ENCODE measurements at places on chromosomes 2 and 18.

DNA sequence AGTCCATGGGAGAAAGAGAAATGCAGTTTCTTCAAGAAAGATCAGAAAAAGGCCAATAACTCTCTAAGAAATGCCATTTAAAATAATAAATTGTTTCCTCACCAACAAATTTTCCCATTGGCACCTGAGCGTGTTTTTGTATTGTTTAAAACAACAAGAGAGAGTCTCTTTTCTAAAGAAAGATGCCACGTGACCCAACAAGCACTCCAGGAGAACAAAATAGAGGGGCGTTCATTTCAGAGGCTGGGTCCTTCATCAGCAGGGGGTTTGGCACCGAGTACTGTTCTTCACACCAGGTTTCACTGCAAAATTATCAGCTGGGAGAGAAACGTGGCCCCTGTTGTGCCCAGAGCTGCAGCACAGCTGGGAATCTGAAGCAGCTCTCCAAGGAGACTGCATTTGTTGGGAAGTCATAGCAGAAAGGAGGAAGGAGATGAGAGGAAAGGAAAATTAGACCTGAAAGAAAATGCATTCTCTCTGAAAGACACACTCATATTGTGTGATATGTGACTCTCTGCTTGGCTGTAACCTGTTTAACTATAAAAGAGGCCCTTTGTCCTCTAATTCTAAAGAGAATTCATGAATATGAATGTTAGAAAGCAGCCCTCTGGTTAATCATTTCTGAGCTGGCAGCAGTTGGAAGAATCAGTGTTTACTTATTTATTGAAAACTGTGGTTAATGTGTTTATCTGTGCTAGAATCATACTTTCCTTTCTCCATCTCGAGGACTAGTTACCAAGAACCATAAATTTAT lies 205.3 kb upstream of the CDH20 start:
- no peak for DNase-seq

- no peak for DNase-seq
Observed at GRCh38 chr2:132790207-132790785, 120.3 kb upstream of the LYPD1 start.

DNA sequence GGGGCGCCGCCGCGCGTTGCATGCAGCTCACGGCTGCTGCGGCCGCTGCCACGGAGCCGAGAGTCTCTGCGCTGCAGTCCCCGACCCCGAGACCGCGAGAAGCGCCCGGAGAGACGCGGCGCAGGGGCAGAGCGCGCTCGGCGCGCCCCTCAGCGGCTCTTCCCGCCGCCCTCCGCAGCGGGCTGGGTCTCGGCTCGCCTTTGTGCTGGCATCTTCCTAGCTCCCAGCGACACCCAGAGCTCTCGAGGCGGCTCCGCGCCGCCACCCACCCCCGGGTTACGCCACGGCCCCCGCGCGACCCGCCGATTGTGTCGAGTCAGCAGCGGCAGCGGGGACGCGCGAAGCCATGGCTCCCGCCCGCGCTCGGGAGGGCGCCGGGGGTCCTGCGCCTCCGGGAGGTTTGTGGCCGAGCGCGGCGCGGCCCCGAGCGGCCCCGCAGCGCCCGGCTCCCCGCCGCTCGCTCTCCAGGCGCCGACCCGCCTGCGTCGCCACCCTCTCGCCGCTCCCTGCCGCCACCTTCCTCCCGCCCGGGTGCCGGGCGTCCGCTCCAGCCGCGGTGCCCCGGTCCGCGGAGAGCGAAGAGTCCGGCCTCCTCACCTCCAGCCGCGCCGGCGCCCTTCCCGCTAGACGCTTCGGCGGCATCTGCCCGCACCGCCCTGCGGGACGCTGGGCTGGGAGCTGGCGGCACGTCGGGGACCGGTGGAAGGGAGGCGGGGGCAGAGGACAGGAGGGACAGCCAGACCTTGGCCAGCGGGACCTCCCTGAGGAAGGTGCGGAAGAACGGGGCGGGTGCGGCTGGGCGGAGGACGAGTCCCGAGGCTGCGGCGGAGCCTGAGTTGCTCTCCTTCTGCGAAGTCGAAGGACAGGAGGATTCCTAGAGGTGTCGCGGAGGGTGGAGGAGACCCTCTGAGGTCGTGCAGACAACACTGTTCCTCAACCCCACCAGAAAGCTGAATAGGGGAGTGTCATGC lies 46.3 kb upstream of the CCDC150 start:
- DNase-seq: no peak

- no peak for DNase-seq
Observed at GRCh38 chr2:65278531-65278981, 50.9 kb downstream of the ACTR2 start.

- DNase-seq: no peak
Observed at GRCh38 chr18:54192415-54192814, 32.1 kb downstream of the MBD2 start.

GRCh38 chr2:232395586-232395985 lies 11.1 kb upstream of the ALPG start:
- DNase-seq: no peak

DNA sequence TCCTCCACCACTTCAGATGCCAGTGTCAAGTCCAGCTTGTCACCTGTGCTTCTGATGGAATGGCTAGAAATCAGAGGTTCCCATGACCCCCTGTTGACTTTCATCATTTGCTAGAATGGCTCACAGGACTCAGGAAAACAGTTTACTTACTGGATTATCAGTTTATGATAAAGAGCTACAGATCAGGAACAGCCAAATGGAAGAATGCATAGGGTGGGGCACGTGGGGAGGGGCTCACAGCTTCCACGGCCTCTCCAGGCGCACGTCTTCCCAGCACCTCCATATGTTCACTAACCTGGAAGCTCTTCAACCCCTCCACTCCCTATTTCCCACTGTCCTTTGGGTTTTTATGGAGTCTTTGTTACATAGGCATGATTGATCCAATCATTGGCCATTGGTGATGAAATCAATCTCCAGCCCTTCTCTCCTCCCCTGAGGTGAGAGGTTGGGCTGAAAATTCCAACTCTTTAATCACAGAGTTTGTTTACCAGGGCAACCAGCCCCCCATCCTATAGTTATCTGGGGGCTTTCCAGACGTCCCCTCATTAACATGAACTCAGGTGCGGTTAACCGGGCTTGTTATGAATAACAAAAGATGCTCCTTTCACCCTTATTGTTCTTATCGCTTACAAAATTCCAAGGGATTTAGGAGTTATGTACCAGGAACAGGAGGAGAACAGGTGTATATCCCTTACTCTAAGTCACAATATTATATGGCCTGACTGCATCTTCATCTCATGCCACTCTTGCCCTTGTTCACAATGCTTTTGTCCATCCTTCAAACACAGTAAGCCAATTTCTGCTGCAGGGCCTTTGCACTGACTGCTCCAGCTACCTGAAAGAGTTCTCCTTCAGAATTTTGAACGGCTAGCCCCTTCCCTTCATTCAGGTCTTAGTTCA lies 35.2 kb downstream of the ANXA4 start:
- no peak for DNase-seq

DNA sequence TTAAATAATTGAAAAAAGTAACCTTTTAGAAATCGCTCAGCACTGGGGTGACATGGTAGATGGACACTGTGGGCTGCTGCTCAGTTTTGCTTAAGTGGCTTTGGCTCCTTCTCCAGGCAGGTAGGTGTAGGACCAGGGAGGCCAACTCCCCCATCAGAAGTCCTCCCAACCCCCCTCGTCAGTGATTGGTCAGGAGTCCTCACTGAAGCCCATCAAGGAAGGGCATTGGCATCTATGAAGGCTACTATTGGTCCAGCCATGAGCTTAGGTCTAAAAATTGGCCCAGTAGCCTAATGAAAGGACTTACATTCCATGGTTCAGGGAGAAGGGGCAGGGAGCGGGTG lies 34.7 kb downstream of the ST3GAL5 start:
- no peak for DNase-seq

DNA sequence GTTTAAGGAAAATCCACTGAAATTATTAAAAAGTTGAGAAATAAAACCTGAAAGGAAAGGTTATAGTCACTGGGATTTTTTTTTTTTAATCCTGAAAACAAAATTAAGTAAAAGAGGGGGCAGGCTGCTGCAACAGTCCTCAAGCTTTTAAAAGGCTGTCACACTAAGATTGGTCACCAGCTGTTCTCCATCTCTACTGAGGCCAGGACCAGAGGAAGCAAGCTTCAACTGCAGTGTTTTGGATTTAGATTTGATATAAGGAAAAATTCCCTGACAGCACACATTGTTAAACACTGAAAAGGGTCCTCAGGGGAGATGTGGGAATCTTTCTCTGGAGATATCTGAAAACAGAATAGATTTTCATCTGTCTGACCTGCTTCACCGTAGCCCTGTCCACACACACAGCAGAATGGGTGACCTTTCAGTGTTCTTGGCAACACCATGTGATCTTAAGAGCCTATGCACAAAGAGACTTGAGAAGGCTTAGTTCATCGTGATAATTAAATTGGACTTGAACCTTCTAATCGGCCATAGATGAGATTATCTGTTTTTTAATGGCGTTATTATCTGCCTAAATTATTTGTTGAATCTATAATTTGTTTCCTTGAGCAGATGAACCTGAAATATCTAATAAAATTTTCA lies 132.0 kb upstream of the BOD1L2 start:
- no peak for DNase-seq

- no peak for DNase-seq
Observed at GRCh38 chr2:211453311-211453887, 897.0 kb downstream of the CPS1 start.

Data from activated T-cell treated with anti-CD3 and anti-CD28 coated beads for 24 hours (primary cell).